ENCODE measurements at places on chromosomes 4 and X.

DNA sequence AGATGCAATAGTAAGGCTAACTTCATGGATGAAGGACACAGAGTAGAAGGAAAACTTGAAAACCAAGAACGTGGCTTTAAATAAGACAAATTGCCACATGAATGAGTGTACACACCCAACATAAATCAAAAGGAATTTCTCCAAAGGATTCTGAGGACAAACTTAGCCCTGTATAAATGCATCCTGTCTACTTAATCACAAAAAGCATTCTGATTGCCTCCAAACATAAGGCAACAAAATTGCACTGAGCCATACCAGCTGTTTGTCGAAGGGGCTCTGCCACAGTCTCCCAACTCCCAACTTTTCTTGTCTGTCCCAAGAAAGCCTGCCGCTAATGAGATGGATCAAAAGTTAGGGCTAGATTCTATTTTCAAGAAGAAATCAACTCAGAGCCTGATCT is 194.3 kb downstream of the SOWAHB start:
- no peak for DNase-seq

DNA sequence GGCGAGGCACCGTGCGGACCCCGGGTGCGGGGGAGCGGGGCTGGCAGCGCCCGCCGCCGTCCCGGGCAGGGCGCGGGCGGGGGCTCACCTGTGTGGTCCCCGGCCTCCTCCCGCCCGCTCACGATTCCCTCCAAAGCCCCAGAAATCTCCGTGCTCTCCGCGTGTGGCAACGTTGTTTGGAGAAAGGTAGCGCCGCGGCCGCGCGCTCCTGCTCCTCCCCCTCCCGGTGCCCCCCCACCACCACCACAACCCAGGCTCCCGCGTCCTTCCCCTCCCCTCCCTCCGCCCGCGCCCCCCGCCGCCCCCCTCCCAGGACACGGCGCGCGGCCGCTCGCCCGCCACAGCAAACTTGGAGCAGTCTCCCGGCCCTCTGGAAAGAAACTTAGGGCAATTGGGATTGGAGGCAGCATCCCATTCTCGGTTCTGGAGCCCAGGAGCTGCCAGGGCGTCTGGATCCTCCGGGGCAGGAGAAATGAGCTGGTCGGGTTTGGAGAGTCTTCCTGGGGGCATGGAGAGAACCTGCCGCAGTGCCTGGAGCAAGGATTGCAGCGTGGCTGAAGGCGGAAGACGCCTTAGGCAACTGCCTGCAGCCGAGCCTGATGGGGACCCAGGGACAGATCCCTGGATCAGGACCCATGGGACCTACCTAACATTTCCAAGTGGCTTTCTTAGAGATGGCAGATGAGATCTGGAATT is 855 bp downstream of the KLF3 start:
- peak; percentile 38 for DNase-seq

DNA sequence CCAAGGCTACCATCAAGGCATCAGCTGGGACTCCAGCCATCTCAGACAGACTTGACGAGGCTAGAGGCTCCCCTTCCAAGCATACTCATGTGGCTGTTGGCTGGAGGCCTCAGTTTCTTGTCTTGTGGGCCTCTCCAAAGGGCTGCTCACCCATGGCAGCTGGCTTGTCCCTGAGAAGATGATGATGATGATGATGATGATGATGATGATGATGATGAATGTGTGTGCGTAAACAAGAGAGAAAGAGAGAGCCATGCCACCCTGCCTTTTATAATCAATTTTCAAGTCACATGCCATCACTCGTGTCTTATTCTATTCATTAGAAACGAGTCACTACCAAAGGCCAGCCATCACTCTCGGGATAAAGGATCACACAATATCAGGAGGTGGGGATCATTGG is 60.5 kb upstream of the ADGRG2 start:
- DNase-seq = no peak

GRCh38 chrX:72545990-72546389 is 26.7 kb downstream of the HDAC8 start:
- DNase-seq = no peak

GRCh38 chrX:120358737-120359456 is 3.0 kb upstream of the ATP1B4 start:
- peak; percentile 35 for DNase-seq

- DNase-seq = peak; percentile 17
Observed at GRCh38 chrX:110310896-110311295, 7.0 kb downstream of the AMMECR1 start.

DNA sequence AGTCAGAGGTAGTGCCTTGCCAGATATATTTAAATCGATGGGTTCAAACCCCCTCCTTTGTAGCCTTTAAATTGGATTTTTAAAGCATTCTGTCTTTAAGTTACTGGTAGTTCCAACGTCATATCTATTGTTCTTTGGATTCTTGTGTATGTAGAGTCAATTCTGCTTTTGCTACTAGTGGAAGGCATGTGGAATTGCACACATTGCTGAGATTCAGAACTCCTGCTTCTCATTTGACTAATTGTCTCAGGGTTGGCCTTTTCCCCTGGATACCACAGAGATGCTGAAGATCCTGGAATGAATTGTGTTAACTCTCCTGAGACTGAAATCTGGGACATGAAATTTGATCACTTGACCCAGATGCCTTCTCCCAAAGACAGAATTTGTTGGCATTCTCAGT is 328.3 kb upstream of the RPS6KA3 start:
- DNase-seq = no peak

Measured in stimulated activated CD4-positive, alpha-beta T cell treated with anti-CD3 and anti-CD28 coated beads, Interleukin-4, amount 100 ng/mL, for 4 hours (primary cell).